ENCODE measurements at places on chromosomes 2 and 18. TPM values are rescaled to one million over a fixed set of nuclear protein-coding genes. Genes with fewer than 3 reads are reported as not detected.
A peak's percentile ranks its signal among the peaks of the same experiment; 100 is the strongest.

GPR75 gene
- total RNA-seq: 2.2 TPM

ZNF521 gene
- 0.10 TPM for total RNA-seq

DAW1 gene
- 0.39 TPM for total RNA-seq

SGPP2 gene
- 0.14 TPM for total RNA-seq

SPOPL gene
- 14.9 TPM for total RNA-seq

GPAT2 gene
- 2.8 TPM for total RNA-seq

CYP26B1 gene
- total RNA-seq: 0.31 TPM

HS1BP3 gene
- 21.0 TPM for total RNA-seq

PRKAG3 gene
- total RNA-seq: not detected

ANKRD30B gene
- total RNA-seq: not detected

PLCL1 gene
- not detected for total RNA-seq

MAP2 gene
- total RNA-seq: 9.1 TPM

DNA sequence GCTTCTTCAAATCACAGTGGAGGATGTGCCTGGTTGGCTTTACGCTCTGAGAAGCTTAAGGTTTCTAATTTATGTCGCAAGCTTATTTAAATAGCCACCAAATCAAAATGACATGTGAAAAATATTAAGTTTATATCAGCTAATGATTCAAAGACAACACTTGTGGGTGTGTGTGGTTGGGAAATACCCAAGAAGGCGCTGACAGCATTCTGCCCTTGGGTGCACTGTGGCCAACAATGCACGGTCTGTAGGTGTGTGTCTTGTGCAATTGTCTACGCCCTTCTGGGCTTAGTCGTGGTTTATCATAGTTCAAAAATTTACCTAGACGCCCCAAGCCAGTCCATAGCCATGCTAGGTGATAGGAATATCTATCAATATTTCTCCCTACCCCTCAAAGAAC, 60.9 kb downstream of the KCTD1 start:
- peak; percentile 96 for DNase-seq

DNA sequence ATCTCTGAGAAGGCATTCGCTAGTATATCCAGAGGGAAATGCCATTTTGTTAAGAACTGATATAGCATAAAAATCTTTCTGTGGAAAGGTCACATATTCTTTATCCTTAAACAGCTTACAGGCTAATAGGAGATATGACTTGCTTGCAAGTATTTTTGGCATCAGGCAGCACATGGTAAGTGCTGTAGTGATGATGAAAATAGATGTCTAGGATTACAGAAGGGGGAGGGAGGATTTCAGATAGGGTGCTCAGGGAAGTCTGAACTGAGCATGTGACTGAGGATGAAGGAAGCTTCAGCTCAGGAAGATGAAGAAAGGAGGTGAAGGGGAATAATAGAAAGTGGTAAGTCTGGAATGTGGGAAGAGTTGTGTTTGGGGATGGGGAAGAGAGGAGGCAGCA, 158.5 kb upstream of the NOSTRIN start:
- DNase-seq: no peak

GRCh38 chr2:1489486-1489885, 76.2 kb downstream of the TPO start:
- no peak for DNase-seq

- peak; percentile 41 for DNase-seq
Observed at GRCh38 chr2:75513616-75514170, 47.0 kb downstream of the EVA1A start.

GRCh38 chr2:215537611-215538010, 101.7 kb upstream of the FN1 start:
- no peak for DNase-seq

DNA sequence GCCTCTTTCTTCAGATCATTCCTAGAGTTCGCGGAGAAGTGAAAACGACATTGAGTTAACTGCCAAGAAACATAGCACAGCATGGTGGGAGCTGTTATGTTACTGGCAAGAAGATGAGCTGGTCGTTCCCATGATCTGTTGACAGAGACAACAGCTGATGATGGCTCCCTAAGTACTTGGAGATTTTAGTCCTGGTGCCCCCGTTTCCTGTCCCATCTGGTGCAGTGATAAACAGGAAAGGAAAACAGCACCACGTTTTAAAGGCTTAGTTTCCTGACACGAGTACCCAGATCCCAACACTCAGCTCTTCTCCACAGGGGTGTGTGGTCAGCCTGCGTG, 56.4 kb upstream of the KCNG2 start:
- no peak for DNase-seq

DNA sequence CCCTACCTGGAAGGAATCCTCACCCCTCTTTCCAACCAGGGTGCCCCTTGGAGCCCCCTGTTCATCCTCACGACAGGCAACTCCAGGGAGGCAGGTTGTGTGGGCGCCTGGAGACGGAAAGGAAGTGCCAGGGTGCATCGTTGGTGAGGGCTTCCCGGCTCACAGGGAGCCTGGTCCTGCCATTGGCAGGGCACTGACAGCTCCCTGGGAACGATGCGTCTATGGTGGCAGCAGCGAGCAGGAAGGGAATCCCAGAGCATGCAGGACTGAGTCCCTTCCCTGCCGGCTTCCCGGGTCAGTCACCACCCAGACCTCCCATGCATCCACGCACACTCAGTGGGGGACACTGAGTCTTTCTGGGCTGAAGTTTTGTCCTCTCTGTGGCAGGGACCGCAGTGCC, 117.6 kb downstream of the INHBB start:
- DNase-seq: no peak

DNA sequence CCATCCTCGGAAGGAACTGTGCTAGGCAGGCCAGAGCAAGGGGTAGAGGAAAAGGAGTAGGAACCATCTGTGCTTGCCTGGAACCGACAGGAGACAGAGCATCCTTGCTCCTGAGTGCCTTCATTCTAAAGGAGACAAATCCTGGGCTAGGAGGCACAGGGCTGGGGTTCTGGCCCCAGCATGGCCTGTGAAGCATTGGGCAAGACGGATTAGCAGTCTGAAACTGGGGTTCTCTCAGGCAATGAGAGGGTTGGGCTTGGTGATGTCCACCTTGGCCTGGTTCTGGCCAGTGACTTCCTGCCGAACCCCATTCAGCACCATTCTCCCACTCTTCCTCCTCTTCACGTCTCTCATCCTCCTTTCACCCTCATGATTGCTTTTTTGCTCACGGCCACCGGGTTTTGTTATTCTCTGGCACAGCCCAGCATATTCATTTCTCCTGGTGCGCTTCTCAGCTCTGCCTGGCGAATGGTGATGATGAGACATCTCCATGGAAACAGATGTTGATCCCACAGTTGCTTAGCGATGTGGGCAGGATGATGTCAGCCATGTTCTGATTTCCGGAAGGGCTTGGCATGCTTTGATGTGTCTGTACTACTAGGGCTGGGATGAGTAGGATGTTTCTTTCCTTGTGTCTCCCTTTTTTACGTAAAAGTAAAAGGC, 127.7 kb downstream of the CAPN13 start:
- DNase-seq: no peak

GRCh38 chr2:37795938-37796337, 124.5 kb upstream of the CDC42EP3 start:
- DNase-seq: no peak

DNA sequence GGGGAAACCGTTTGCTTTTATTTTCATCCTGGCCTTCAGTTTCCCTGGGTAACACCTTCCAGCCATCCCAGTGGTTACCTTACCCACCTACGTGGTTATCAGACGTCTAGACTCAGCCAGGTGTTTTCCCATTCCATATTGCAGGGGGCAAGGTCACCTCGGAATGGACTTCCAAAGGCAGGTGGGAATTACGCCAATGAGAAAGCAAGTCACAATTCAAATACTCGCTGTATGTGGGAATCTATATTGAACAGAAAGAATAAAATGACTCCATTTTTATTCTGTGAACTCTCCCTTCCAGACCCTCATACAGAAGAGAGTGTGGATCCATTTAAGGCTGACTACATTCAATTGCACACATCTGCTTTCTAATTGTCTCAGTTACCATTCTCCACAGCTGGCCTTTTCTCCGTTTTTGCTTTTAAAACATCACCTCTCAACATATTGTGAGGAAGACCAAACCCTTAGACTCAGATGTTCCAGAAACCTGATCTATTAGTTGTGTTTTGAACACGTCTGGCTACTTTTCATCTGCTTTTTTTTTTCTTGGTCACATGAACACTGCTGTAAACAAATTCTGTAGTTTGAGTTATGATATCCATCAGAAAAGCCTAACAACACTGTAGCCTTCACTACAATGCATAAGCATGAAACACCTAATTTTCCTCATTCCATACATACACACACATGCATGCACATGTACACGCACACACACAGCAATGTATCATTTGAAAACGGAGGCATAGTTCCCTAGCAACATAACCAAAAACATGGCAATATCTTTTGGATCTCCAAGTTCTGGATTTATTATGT, 59.8 kb downstream of the BCL2 start:
- peak; percentile 18 for DNase-seq

GRCh38 chr2:36737131-36737750, 40.7 kb downstream of the VIT start:
- DNase-seq: no peak

GRCh38 chr2:197675711-197676188, 363 bp upstream of the RFTN2 start:
- DNase-seq: no peak

DNA sequence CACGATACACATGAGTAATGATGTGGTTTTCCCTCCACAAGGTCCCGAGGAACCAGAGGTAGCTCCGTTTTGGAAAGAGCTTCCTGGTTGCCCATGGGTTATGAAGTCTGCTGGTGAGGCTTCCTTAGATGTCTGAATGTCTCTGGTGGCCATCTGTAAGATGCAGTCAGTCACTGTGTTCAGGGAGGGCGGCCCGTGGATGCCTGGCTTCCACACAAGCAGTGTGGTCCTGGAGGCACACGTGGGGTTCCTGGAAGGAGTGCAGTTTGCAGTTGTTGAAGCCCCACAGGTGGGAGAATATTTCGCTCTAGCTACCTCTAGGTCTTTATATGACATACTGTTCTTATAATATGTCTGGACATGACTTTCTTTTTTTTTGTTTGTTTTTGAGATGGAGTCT, 209.0 kb downstream of the FAM210A start:
- no peak for DNase-seq

DNA sequence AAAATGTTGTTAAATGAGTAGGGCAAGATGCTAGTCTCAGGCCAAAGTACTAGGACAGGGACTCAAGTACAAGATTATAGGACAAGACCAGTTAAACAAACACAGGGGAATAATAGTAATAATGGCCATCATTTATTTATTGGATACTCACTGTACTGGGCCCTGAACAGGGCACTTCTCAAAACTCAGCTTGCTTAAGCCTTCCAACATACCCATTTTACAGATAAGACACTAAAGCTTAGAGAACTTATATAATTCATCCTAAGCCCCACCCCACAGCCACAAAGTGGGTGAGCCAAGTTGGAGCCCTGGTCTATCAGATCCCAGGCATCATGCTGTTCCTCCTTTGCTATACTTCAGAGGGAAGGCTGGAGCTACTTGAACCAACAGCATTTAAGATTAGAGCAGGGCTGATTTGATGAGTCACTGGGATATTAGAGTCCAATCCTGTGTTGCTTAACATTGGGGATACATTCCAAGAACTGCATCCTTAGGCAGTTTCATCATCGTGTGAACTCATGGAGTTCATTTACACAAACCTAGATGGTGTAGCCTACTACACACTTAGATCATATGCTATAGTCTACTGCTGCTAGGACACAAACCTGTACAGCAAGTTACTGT, 153.6 kb downstream of the MTCL1 start:
- DNase-seq: peak; percentile 98

GRCh38 chr18:79611040-79611681, 68.4 kb upstream of the CTDP1 start:
- DNase-seq: peak; percentile 67

GRCh38 chr2:227848586-227848985, 22.8 kb upstream of the DAW1 start:
- peak; percentile 77 for DNase-seq

GRCh38 chr18:70335892-70336726, 47.3 kb downstream of the SOCS6 start:
- peak; percentile 81 for DNase-seq

DNA sequence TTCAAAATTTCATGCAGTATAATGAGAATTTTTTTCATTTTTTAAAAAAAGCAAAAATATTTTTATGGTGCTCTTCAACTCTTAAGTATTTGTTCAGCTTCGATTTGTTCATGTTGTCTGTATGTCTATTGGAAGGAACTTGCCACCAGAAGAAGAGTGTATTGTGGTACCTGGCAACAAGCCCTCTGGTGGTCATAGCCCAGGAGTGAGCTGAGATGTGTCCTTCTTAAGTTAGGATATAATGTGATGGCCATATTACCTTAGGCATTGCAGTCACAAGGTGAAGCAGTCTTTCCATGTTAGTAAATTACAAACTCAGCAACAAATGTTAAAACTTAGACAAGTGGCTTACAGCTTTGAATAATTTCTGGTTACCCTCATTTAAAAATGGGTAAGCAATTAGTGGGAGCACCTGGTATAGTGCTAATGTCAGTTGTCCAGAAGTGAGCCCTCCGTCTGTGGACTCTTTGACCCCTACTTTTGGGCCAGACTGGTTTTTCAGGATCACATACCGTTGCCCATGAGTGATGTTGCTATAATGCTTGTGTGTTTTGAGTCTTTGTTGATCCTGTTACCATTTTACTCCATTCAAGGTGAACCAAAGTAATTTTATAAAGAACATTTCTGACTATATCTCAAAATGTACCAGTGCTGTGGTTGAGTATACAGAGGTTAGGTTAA, 57.4 kb downstream of the MYO1B start:
- no peak for DNase-seq

- DNase-seq: no peak
Observed at GRCh38 chr2:60447943-60448342, 105.5 kb downstream of the BCL11A start.

GRCh38 chr2:161124201-161124600, 36.0 kb upstream of the TANK start:
- no peak for DNase-seq

- DNase-seq: no peak
Observed at GRCh38 chr2:45439788-45440773, 171.0 kb downstream of the SRBD1 start.

- DNase-seq: peak; percentile 46
Observed at GRCh38 chr2:188902901-188903491, 71.2 kb upstream of the COL3A1 start.

DNA sequence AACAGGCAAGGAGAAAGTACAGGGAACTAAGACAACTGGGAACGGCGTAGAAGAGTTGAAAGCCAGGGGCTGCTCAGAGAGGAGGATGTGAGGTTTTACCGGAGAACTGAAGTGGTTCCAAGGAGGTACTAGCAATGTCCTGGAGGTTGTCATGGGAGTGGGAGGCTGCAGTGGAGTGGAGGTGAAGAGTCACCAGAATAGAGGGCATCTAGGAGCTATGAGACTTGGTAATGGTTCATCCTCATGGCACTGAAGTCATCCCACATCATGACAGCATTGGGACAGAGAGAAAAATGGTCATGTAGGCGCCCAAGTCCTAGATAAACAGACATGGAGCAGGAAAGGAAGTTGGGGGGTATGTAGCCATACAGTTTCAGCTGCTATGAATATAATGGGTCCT, 26.3 kb downstream of the MRPL33 start:
- no peak for DNase-seq

GRCh38 chr18:55477860-55478581, 110.0 kb downstream of the TCF4 start:
- DNase-seq: no peak

DNA sequence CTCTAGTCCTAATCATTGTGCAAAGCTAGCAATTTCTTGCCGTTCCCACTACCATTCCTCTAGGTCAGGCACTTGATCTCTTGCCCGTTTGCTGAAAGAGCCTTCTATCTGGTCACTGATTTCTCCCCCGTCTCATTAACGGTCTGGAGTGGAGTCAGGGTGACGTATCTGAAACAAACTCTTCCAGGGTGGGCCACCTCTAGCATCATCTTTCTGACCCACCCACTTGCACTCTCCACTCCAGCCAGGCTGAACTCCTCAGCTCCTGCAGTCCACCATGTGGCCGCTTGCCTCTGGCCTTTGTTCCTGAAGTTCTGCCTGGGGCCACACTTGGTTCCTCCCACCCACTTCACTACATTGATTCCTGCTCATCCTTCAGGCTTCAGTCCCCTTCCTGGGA, 13.3 kb downstream of the BCL2 start:
- DNase-seq: no peak

Measured in foreskin keratinocyte (primary cell).